ENCODE measurements at places on chromosomes 13 and 19.

DNA sequence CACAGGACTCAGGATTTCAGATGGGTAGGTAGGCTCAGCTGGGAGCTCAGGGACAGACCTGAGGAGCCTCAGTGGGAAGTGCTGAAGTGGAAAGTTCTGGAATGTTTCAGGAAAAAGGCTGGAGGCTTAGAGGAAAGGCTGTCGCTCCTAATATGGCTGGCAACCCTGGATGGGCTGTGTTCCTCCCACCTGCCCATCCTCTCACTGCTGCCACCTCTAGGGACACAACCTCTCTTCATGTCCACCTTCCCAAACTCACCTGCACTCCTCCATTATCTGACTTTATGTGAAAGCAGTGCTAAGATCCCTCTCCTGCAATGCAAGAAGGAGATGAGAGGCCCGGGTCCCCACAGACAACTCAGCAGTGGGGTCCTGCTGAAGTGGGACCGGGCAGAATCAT lies 5.8 kb upstream of the CEACAM21 start:
- DNase-seq, result no peak

GRCh38 chr13:107817647-107818287 lies 397.6 kb downstream of the LIG4 start:
- DNase-seq, result no peak

GRCh38 chr13:42707586-42707985 lies 73.8 kb upstream of the FAM216B start:
- DNase-seq, result no peak

DNA sequence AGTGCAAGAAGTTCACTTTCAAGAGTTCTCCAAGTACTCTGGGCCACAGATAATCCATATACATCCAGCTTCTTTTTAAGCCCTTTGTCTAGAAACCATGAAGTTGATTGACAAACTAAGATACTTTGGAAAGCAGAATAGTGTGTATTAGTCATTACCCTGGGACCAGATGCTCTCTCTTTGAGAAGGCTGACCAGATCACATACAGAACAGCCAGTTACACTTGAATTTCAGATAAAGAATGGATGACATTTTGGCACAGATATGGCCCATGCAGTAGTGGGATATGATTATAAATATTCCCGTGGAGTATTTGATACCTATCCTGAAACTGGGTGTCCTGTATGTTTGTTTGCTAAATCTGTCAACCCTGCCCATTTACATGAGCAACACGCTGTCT lies 414.2 kb downstream of the KLF5 start:
- DNase-seq, result no peak

GRCh38 chr19:55276720-55277430 lies 3.0 kb downstream of the HSPBP1 start:
- no peak for DNase-seq

DNA sequence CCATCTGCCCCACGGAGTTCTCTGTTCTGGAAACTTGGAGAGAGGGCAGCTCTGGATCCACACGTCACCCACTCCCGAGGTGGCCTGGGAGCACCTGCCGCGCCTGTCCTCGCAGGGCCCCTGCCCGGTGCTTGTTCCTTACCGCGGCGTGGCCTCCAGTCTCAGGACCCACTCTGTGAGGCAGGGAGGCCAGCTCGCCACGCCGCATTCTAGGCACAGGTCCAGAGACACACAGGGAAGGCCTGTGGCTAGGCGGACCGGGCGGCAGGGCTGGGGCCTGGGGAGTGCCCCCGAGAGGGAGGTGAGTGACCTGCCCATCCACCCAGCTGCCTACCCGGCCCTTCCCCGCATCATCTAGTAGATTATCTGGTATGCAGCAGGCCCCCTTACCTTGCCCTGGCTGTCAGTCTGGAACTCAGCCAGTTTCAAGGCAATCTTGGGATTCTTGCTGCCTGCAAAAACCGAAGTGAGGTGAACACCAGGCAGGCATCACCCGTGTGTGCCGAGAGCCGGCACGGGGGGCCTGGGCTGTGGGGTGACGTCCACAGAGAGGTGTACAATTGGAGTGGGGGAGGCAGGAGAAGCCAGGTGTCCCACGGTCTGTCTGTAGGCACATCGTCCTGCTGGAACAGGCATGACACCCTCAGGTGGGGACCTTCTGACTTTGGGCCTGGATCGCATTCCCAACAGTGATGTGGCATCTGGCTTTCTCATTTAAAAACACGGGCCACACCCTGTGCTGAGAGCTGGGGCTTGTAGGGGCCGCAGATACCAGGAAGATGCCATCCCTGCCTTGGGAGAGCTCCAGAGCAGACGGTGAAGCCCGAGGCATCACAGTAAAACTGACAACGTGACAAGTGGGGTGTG lies 23.6 kb downstream of the DPP9 start:
- DNase-seq, result no peak

GRCh38 chr19:50876456-50876855 lies 3.2 kb downstream of the KLK2 start:
- no peak for DNase-seq

DNA sequence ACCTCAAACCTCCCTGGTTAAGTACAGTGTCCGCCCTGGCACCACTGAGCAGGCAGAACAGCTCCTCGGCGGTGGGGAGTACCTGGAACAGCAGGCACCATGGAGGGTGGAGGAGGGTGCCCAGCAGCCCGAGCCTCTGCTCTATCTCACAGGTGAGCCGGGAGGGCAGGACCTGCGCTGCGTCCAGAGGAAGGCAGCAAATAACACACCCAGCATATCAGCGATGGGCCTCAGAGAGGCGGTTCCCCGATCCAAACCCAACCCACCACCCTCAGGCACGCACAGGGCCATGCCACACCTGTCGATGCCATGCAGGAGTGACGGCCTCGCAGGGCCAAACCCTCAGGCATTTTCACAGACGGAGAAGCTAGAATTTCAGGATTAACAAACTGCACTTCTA lies 11.8 kb downstream of the PEPD start:
- no peak for DNase-seq

DNA sequence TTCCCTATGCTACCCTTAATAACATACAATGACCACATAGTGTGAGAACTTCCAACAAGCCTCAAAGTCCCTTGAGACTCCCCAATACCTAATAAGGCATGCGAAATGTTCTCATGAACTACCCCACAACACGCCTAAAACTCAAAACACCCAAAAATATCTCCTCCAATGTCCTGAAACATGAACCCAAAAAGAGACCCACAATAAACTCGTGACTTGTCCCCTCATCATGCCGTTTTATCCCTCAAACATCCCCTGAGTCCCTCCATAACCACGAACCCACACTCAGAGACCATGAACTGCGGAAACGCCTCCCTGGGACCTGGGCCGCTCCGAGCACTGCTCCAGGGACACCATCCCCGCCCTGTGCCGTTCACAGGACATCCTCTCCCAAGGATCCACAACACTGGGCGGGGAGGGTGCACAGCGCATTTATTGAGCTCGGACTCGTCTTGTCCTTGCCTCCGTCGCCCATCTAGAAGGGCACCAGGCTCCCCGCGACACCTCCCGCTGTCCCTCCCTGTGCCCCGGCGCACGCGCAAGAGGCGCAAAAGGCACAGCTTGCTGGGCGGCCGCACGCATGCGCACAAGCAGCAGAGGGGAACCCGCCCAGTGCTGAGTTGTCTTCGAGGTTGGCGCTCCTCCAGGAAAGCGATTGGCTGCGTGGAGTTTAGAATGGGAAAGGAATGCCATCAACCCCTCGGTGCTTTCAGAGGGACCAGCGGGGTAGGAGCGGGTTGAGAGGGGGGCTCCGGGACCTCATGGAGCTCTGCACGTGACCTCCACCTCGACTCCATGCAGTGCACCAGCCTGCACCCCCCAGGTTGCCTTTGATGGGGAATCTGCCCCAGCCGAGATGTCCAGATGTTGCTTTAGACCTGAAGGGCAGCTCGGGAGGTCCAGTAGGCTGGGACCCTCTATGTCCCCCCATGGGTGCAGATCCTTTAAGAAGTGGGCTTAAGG lies 8.8 kb downstream of the FXYD3 start:
- peak; percentile 66 for DNase-seq

GRCh38 chr13:23384111-23384510 lies 49.4 kb downstream of the SACS start:
- DNase-seq, result no peak

DNA sequence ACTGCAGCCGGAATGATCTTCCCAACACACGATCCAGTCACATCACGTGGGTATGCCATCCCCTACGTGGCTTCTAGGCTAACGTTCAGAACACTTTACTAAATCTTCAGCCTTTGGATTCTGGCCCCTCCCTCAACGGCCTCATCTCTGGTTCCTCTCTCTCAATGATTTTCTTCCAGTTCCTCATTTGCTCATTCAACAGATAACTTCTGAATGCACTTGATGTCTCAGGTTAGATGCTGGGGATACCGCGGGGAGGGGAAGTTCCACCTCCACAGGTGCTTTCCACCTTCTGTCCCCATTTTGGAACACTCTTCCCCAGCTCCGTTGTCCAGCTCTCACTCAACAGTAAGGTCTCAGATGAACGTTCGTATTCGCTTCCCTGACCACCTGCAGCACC lies 66.1 kb downstream of the ATP7B start:
- no peak for DNase-seq

- DNase-seq, result no peak
Observed at GRCh38 chr19:6730153-6730804, 7.1 kb downstream of the GPR108 start.

DNA sequence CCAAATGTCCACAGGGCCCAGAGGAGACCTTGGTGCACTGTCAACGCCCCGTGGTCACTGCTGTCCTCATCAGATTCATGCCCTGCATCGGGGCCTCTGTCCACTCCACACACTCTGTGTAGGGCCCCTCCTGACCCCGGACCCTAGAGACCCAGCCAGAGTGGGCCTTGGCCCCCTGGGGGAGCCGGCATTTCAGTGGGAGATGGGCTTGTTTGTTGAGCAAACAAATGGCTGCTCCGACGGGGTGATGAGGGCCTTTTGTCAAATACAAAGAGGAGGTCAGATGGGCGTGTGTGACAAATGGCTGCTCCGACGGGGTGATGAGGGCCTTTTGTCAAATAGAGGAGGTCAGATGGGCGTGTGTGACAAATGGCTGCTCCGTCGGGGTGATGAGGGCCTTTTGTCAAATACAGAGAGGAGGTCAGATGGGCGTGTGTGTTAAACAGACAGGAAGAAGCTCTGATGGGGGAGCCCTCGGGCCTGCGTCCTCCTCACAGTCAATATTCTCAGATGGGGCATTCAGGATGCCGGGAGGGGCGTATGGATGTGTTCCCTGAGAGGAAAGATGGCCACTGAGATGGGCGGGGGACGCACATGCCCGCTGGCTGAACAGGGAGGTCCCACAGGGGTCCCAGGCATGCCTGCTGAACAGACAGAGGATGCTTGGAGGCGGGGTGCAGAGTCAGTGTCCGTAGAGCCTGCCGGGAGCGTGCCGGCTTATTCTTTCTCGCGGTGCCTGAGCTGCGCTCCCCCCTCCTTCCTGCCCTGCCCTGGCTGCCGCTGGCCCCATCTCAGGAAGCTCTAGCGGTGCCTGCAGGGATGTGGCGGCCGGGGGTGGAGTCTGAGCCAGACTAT lies 36.3 kb downstream of the SMIM24 start:
- DNase-seq, result no peak

- DNase-seq, result no peak
Observed at GRCh38 chr13:107379407-107380155, 811.6 kb upstream of the ARGLU1 start.

DNA sequence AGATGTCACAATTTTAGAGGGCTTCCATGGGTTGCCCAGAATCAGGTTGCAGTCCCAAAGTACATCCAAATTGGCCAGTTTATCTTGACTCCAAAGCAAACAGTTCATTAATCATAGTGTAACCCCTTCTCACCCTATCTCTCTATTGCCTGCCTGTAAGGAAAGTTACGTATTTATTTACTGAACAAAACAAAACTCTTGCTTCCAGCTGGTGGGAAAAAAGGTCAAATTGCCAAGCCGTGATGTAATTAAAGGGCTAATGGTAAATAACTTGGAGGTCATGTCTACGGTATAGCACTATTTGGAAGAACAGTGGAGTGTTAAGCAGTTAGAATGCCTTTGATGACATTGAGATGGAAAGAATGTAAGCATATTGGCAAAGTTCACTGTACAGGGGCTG lies 214.0 kb downstream of the DLEU7 start:
- DNase-seq, result no peak

- DNase-seq, result peak; percentile 80
Observed at GRCh38 chr19:47124937-47125668, 5.5 kb upstream of the SAE1 start.

GRCh38 chr13:39935155-39935554 lies 279.7 kb downstream of the COG6 start:
- DNase-seq, result no peak

GRCh38 chr13:27290715-27291114 lies 20.1 kb downstream of the RASL11A start:
- no peak for DNase-seq

- DNase-seq, result no peak
Observed at GRCh38 chr19:10152100-10152499, 32.4 kb upstream of the EIF3G start.

GRCh38 chr19:40348125-40348913 lies at the start of the genes C19orf47 and PLD3:
Gene C19orf47, minus strand, starts transcription at chr19:40348397. Its CDS starts 6,540 bp downstream, at chr19:40341857.
Gene PLD3, plus strand, starts transcription at chr19:40348695. Its CDS starts 17,789 bp downstream, at chr19:40366484.
- peak; percentile 94 for DNase-seq

- DNase-seq, result peak; percentile 7
Observed at GRCh38 chr19:41531438-41532311, 44.3 kb upstream of the CEACAM21 start.

DNA sequence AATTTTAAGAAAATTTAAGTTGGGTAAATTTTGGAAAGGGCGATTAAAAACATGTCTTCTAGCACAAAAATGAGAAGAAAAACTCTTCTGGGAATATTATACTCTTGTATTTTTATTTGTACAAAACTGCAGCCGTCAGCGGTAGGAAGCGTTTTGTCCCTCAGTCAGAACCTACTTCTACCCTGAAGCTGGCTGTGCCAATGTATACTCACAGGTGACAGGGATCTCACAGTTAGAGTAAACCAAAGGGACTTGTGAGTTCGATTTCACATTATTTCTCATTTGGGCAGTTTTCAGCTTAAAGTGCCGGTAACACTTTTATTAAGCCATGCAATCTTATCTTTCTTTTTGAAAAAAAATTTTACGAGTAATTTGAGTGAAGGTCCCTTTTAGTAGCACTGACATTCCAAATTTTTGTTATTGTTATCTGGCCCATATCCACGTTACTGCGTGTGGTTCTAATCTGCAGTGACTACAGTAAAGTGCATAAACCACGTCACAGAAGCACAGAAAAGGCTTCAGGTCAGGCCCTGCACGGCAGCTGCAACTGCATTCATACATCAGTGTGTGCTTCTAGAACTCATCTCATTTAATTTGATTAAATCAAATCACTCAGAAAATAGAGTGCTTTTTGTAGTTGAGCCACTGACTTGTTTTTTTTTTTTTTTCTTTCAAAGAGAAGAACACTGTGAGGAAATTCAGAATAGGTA lies 387.3 kb downstream of the LIG4 start:
- DNase-seq, result no peak

DNA sequence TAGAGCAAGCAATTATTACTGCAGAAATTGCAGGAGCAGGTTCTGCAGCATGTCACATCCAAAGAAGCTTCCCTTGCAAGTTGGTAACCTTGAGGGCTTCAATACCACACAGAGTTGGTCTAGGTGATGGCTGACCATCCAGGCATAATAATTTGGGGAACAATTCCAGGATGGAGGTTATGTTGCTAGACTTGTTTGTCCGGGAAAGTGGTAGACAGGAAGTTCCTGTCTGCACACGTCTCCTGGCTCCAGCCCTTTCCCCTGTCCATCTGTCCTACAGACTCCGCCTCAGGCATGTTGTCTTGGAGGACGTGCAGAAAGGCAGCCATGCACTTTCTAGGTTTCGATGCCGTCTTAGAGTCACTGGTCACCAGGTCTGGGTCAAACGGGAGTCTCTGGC lies 26.0 kb downstream of the DPRX start:
- DNase-seq, result no peak
